ENCODE measurements at places on chromosomes 12 and 14.

DNA sequence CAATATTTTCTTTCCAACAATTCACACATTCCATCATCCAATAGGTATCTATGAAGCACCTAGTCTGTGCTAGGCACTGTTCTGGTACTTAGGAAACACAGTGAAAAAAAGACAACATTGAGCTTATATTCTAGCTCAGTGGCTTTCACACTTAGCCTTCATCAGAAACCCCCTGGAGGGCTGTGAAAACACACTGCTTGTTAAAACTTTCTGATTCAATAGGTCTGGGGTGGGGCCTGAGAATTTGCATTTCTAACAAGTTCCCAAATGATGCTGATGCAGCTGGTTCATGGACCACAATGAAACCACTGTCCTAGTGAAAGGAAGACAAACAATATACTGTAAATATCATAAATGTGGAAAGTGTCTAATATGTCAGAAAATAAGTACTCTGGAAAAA is 5.9 kb downstream of the VTI1B start:
- DNase-seq, result no peak

DNA sequence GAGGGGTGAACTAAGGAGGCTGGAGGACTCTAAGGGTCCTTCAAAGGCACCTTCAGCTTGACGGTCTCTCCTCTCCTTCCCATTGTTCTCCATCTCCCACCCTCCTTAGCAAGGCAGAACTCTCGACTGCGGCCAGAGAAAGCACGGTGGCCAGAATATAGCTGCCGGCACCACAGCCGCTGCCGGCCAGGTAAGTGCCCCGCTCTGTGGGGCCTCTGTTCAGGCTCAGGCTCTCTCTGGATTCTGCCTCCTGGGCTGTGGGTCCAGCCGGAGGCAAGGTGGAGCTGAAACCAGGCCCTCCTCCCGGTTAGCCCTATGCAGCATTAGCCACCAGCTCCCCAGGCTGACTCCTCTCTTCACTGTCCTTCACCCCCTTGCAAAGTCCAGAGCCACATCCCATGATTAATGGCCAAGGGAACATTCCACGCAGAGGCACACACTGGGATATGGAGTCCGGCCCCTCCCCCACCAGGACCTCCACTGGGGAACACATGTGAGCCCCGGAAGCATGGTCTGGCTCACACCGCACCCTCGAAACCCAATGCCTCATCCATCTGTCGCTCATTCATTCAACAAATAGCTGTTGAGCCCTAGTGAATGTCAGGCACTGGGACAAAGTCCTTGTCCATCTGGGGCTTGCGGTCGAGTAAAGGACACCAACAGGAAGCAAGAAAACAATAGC is 25.2 kb downstream of the LTBP2 start:
- DNase-seq, result no peak

- DNase-seq, result no peak
Measured at GRCh38 chr14:95217391-95217900, 60.1 kb upstream of the DICER1 start.

DNA sequence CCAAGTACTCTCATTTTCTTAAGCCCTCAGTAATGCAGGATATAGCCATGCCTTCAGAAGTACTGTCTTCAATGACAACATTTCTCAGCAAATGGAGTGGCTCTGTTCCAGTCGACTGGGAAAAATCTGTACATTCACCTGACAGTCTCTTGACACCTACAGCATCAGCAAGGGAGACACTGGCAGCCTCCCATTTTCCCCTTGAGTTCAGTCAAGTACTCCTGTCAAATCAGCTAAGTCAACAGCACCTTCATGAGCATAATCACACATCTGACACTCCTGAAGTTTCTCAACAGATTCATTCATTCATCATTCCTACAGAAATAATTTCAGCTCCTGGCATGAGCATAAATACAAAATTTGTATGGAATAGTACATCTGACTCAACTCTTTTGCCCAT is 46.1 kb downstream of the INTS13 start:
- no peak for DNase-seq

GRCh38 chr12:56877195-56878009 is 56.8 kb downstream of the SDR9C7 start:
- no peak for DNase-seq

Data from stimulated activated CD8-positive, alpha-beta memory T cell treated with anti-CD3 and anti-CD28 coated beads, Interleukin-15, amount 100 ng/mL, for 4 hours (primary cell).